NCI-H187 treated with DMSO at 0.1 percent for 48 hours (cell line): ENCODE measurements at places on chromosomes 12 and 14.
A peak's percentile ranks its signal among the peaks of the same experiment; 100 is the strongest.

DNA sequence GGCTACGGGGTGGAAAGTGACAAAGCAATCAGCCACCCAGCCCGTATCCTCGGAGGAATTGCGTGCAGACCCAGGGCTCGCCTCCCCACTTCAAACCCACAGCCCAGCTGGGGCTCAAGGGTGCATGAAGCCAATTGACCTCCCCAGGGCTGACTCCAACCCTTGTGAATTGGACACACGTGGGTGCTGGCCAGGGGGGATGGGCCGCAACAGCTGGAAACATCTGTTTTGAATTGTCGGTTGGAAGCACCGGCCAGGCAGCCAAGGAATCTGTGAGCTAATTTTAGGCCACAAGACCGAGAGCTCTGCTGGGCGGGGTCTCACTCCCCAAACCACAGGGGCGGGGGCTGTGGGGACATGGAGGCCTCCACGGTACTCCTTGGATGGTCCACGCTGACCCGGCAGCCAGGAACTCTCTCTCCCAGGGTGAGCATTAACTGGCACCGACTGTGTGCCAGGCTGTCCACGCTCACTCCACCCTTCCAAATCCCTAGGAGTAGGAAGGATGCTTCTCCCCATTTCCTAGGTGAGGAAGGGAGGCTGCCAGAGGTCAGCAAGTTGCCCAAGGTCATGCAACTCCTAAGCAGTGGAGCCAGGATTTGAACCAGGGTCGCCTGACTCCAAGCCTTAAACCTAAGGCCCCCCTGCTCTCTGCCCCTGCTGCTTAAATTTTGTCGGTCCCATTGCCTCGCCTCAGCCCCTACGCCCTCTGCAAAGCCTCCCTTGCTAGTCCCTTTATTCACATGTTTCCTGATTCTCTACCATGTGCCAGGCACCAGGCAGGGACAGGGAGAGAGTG lies 11.9 kb upstream of the TMEM119 start:
- no peak for DNase-seq

- DNase-seq, result no peak
Observed at GRCh38 chr14:83257466-83258439, 1724.1 kb upstream of the SEL1L start.

- DNase-seq, result no peak
Observed at GRCh38 chr12:61956545-61956944, 303.7 kb upstream of the USP15 start.

DNA sequence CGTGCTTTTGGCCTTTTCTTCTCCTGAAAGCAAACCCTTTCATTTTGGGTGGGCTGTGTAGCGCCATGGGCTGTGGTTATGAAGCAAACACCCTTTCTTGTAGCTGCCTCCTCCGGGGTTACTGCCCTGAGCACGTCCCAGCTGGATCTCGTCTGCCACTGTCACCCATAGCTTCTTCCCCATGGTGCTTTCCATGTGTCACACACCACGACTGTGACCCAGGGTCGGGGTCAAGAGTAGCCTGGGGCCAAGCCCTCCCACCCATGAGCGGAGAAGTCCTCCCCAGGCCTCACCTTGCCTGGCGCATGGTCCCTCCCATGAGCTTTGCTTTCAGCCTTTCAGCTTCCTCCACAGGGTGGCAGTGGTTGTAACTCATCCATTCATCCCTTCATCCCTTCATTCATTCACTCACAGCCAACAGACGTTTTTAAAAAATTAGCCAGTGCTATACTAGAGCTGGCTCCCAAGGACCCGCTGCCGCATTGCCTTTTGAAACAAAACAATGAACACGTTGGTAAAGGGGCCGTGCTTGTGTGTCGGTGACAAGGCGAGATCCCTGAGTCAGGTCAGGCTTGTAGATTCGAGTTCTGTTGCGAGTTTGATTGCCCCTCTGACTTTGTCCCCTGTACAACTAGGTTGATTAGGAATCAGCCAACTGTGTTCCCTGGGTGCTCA lies 29.5 kb downstream of the MEG3 start:
- DNase-seq, result no peak

GRCh38 chr12:124762791-124763593 lies 100.7 kb downstream of the SCARB1 start:
- DNase-seq, result no peak

DNA sequence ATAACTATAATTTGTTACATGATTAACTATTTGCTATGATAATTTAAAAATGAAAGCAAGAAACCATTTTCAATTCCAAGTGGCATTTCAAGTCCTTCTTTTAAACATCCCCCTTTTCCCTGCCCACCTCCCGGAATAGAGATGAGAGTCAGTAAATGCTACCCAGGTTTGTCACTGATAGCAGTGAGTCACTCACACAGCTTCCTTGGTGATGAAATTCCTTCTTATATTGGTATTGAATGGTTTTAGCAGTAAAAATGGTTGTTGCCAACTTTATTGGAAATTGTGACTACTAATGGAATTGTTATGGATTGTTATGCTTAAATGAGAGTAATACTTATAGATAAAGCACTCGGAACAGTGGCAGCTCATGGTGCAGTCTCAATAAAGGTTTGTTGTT lies 90.5 kb downstream of the PPM1A start:
- DNase-seq, result no peak

DNA sequence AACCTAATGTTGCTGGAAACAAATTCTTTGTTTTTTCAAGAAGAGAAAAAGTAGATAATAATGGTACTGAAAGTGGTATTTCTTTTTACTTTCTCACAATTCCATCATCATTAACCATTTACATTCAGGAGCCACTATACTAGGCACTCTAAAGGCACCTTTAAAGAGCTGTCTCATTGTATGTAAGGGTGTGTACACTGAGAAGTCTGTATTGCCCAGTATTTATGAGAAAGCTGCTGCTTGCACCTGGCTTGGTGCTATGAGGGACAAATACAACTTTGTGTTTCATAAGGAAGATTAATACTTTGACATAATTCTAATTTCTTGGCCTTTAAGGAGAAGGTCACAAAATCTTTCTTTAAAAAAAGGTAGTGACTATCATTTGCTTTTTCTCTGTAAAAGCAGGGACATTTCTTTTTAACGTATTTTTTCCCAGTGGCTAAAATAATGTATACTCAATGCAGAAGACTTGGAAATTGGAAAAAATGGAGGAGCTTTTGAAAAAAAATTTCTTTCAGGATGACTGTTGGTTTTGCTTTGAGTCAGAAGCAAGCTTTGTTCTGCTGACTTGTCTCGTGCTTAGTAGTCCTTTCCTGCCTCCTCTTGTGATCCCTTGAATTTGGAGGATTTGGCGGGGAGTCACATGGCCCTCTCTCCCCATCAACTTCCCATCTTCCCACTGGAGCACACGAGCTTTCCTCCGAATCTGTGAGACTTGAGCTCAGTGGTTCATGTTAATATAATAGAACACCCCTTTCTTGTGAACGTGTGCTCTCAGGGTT lies 50.1 kb downstream of the RASSF3 start:
- DNase-seq, result no peak

- DNase-seq, result peak; percentile 87
Observed at GRCh38 chr12:55996715-55997534, at the start of gene SUOX. TSS of gene SUOX (plus strand) at chr12:55997276. CDS start at chr12:56002222, 4,946 bp downstream.

GRCh38 chr14:38207736-38208617 lies at the start of gene SSTR1:
TSS of gene SSTR1 (plus strand) at chr14:38207904. CDS start at chr14:38209390, 1,486 bp downstream.
- no peak for DNase-seq
